WTC11 (cell line): ENCODE measurements at places on chromosomes 5 and 9.

DNA sequence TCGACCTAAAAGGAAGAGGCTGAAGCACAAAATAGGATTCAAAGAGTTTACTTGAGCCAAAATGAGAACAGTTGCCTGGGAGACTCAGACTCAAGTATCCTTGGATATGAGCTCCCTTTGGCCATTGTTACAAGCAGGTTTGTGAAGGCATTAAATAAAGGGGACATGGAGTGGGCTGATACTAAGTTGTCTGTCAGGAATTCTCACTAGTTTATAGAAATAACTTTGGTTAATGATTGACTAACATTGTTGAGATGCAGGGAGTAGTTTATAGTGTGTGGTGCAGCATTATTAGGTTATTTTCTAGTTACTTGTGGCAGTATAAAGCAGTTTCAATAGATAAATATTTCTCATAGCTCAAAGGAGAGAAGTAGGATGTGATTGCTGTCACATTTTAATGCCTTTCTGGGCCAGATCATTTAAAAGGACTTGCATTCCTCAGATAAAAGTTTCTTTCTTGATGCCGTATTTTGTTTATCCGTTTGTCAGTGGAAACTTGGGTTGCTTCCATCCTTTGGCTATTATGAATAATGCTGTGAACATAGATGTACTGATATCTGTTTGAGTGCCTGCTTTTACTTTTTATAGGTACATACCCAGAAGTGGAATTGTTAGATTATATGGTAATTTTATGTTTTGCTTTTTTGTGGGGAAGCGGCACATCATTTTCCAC lies 9.1 kb downstream of the AP3S1 start:
- no peak overlapping the region for H3K4me3 ChIP-seq
- H3K4me1 ChIP-seq, result peaks cover 23% of the 10 kb centered on the region
- H3K27ac ChIP-seq, result 0 out of 2 replicates have a peak overlapping the region, but pooled peaks have one; percentile 26
- peaks cover 14% of the 10 kb centered on the region for H3K36me3 ChIP-seq
- no peak for DNase-seq

DNA sequence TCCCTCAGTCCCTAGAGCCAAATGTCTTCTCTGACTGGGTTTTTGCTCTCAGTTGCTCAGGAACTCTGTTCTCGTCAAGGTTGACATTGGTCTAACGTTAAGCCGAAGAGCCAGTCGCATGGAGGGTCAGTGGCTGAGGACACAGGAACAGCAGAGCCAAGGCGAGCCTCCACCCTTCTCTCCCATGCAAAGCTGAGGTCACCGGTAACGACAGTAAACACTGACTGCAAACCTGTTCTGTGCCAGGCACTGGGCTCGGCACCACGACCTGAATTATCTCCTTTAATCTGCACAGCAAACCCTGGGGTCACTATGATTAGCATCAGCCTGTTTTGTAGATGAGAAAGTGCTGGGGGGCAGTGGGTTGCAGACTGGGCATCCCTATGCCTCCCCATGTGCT lies 171.0 kb downstream of the COL23A1 start:
- H3K4me3 ChIP-seq, result no peak overlapping the region
- DNase-seq, result no peak
- H3K27ac ChIP-seq, result peak overlapping the region; percentile 71
- H3K36me3 ChIP-seq, result no peaks in the 10 kb centered on the region
- H3K4me1 ChIP-seq, result peaks cover 42% of the 10 kb centered on the region

DNA sequence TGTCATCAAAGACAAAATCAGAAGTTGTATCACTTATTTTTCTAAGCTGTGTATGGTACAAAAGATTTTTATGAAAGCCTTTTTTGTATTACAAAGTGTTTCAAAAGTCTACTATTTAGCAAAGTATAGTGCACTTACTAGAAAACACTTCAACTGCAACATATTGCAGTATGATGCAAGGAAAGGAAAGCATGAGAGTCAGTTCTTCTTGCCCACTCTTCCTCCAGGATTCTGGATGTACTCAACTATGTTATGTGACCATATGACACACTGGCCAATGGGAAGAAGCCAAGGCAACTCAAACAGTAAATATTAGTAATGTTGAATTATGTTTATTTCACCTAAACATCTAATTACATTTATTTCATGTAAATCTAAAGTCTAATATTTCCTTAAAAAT lies 49.5 kb upstream of the TYRP1 start:
- H3K27me3 ChIP-seq, result no peaks in the 10 kb centered on the region
- no peaks in the 10 kb centered on the region for H3K36me3 ChIP-seq
- H3K27ac ChIP-seq, result no peak overlapping the region
- DNase-seq, result no peak
- H3K4me1 ChIP-seq, result no peaks in the 10 kb centered on the region

DNA sequence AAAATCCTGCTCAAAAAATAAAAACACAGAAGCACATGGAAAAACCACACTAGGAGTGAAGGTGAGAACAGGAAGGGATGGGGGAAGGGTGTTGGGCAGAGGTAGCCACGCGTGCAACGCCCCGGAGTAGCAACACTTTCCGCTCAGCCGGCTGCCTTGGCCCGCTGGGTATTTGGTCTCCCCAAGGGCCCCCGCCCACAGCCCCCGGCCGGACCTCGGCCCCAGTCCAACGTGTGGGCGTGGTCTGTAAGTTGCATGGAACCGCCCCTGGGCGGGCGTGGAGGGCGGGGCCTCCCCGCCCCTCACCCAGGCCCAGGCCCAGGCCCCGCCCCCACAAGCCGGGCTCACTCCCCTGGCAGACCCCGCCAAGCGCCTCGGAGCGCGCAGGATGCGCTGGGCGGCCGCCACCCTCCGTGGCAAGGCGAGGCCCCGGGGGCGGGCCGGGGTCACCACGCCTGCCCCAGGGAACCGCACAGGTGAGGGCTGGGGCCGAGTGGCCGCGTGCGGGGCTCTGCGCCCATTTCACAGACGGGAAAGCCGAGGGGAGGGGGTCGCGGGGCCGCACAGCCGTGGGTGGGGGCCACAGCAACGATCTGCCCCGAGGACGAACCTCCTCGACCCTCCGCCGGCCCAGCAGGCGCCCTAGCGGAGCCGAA lies at the start of gene SUSD3:
Gene SUSD3, plus strand, starts transcription at position 347 of the 656 bp plus-strand sequence. Its CDS starts 42 bp downstream, at position 389.
- peak; percentile 89 for DNase-seq
- H3K4me1 ChIP-seq, result peaks cover 56% of the 10 kb centered on the region
- no peaks in the 10 kb centered on the region for H3K36me3 ChIP-seq

DNA sequence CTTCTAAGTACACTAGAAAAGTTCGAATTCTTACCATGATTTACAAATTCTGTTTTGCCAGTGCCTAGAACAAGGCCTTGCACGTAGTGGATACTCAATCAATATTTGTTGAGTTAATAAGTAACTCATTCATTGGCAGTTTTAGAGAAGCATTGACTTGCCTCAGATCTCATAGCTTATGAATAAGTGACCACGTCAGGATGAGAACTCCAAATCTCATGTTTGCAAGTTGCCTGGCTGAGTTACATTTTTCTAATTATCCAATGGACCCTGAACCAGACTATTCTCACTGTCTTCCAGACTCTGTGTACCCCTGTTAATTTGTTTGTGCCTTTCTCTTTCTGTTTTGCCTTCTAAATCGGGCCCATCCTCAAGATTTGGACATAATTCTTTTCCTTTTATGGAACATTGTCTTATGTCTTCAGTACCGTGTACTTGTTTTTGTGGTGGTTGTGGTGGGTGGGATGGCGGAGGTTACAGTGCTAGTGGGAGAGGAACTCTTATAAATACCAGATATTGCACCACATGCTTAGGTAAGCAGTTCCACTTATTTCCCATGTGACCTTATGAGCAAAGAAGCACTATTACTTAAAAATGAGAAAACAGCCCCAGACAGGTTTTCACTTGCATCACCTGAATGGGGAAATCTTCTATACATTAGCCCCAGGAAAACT lies 96.3 kb downstream of the UNC13B start:
- no peak for DNase-seq
- 0 out of 2 replicates have a peak, but pooled peaks cover 2% of the 10 kb centered on the region for H3K36me3 ChIP-seq
- H3K27ac ChIP-seq, result peak overlapping the region; percentile 13; the same call in 1 of the 2 replicates

DNA sequence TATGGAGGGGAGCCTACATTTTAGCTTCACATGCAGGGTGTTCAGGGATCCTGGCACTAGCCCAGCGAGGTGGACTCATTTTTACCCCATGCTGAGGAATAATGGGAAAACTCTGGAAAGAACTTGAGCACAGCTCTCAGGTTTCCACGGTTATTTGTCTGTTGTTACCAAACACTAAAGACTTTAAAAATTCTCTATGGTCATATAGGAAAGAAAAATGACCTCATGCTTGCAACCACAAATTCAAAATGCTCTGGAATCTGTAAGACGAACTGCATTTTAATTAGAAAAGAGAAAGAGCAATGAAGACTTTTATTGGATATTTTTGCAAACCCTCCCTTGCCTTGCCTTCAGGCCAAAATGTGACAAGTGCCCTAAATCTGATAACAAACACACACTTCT lies 606.9 kb downstream of the EBF1 start:
- no peak for DNase-seq
- H3K4me1 ChIP-seq, result peaks cover 9% of the 10 kb centered on the region
- H3K27ac ChIP-seq, result no peak overlapping the region
- H3K27me3 ChIP-seq, result no peaks in the 10 kb centered on the region; the same call in 1 of the 2 replicates
- H3K36me3 ChIP-seq, result no peaks in the 10 kb centered on the region
- no peak overlapping the region for H3K4me3 ChIP-seq

DNA sequence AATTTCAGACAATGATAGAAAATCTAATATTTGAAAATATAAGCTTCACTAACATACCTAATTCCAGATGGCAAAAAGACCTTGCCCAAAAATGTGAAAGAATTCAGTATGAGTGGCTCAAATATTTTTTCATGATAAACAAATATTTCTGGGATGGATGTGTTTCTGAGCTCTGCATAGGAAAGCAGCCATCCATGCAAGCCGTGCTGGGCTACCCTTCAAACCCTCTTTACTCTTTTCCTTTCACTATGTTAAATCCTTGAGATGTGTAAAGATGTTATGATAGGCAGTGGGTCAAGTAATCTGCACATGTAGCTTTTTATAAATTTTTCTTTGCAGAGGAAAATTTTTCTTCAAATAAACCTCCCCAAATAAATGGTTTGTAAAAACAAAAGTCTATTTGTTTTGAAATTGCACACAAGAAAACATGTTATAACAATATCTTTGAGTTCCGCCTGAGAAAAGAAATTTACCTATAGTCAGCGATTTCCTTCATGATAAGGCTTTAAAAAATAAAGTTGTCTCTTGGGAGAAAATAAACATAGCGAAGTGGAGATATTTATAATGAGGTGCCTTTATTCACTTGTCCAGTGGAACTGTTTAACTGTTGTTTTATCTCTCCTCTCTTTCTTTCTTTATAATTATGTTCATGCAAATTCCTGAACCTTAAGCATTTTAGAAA lies 154.3 kb upstream of the PITX1 start:
- H3K4me3 ChIP-seq, result no peak overlapping the region
- H3K36me3 ChIP-seq, result no peaks in the 10 kb centered on the region
- no peak overlapping the region for H3K27ac ChIP-seq
- H3K4me1 ChIP-seq, result peaks cover 13% of the 10 kb centered on the region
- peaks cover 36% of the 10 kb centered on the region for H3K27me3 ChIP-seq

DNA sequence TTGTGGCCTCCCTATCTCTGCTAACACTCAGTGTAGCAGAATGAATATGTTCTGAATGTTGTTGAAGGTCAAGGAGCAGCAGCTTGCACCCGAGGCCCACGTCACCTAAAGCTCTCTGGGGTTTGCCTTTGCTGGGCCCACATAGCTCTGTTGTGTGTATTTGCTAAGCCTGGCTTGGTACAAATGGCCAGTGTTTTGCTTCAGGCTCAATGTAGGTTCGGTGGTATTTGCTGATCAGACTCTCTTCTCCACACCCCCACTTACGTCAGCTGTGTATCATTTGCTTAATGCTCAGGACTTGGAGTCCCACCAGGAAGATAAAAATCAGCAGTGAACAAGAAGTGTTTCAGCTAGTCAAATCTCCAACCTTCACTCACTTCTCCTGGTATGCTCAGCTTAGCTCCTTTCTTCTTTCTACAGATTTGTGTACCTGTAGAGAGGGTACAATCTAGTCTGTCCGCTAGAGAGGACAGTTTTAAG lies 4.8 kb upstream of the RFESD start:
- H3K36me3 ChIP-seq, result no peaks in the 10 kb centered on the region; the same call in 1 of the 2 replicates
- no peak for DNase-seq

DNA sequence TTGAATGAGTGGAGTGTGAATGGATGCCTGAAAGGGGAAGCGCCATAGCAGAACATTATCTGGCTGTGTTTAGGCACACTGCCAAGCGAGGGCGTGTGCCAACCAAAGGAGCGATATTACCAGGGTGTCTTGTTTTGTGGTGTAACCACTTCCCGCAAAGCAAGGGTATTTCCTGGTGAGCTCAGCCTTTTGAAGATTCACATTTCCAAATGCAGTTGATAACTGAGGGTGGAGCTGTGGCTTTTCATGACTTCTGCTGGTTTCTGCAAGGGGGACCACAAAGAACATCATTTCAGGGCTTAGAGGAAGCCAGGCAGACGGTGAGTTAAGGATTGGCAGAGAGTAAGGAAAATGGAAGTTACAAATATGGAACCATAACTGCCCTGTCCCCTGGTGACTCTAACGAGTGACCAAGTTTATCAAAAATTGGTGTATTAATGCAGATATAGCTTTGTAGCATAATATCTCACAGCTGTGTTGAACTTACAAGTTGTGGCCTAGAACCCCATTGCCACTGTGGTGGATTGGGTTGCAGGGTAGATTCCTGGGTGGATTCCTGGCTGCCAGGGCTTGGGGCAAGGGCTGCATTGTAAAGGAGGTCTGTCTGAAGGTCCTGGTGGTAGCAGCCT lies 71.4 kb downstream of the RALGPS1 start:
- peaks cover 6% of the 10 kb centered on the region; the same call in 1 of the 2 replicates for H3K36me3 ChIP-seq
- DNase-seq, result no peak
- no peaks in the 10 kb centered on the region for H3K4me1 ChIP-seq
- no peak overlapping the region for H3K27ac ChIP-seq

DNA sequence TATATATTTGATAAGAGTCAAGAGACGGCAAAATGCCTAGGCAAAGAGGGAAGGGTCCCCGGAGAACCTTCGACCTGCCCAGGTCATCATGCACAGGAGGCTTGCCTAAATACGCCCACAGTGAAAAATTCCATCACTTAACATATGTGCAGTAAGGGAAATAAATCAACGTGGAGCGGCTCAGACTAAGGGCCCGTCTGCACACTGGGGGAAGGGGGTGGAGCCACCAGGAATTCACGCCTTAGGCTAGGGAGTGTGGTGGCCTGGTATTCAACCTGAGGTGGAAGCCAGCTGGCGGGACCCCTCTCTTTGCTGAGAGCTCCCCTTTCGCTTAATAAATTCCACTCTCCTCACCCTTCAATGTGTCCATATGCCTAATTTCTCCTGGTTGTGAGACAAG lies 8.3 kb downstream of the PTBP3 start:
- DNase-seq, result peak; percentile 59
- no peaks in the 10 kb centered on the region for H3K27me3 ChIP-seq
- H3K27ac ChIP-seq, result peak overlapping the region; percentile 66; the same call in 1 of the 2 replicates
